ENCODE measurements at places on chromosomes 2 and 18. TPM values are rescaled to one million over a fixed set of nuclear protein-coding genes. Genes with fewer than 3 reads are reported as not detected.

Gene BCL2
- 3.0 TPM for total RNA-seq

Gene APOB
- not detected for total RNA-seq

DNA sequence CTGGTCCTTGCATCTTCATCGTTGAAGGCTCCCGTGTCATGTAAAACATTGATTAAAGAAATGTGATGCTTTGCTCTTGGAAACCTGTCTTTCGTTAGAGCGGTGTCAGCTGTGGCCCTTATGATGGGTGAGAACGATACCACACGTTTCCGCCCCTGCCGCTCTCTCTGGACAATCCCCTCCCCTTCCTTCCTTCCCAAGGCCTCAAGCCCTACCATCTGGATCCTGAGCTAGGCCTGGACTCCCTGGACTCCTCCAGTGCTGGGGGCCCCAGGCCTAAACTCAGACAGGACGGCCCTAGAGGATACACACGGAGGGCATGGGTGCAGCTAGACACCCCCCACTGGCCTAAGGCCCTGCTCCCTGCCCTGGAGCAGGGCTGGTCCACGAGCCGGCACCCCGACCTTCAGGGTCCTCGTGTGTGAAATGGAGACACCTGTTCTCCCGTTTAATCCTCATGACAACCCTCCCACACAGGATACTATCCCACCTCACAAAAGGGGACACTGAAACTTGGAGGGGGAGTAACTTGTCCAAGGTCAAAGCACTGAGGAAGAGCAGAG is 13.2 kb downstream of the BIN1 start:
- no peak for DNase-seq

DNA sequence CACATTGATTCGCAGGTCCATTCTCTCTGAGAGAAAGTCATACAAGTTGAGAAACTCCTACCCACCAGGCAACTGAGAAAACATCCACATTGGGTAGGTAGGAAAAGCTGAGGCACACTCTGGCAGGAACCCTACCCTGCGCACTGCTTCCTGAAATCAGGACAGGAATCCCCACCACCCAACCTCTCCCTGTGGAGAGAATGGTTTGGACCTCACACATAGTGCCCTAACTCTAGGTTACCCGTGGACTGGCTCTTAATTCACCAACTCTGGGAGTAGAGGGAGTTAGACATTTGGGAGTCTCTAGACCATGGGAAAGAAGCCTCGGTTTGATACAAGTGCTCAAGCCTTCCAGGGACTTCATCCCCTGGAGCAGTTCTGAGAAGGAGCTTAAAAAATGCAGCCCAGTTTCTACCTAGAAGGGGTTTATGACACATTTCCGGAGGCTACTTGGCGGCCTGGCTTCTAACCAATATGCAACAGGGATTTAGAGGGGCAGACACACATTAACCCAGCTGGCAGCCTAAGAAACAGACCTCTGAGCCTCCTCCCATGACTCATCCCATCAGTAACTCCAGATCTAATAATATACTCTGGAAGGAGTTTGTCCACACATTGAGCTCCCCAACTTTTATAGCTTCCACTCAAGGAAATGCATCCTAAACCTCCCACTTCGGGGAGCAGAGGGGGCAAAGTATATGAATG is 136.7 kb downstream of the EML6 start:
- DNase-seq: peak; percentile 81

DNA sequence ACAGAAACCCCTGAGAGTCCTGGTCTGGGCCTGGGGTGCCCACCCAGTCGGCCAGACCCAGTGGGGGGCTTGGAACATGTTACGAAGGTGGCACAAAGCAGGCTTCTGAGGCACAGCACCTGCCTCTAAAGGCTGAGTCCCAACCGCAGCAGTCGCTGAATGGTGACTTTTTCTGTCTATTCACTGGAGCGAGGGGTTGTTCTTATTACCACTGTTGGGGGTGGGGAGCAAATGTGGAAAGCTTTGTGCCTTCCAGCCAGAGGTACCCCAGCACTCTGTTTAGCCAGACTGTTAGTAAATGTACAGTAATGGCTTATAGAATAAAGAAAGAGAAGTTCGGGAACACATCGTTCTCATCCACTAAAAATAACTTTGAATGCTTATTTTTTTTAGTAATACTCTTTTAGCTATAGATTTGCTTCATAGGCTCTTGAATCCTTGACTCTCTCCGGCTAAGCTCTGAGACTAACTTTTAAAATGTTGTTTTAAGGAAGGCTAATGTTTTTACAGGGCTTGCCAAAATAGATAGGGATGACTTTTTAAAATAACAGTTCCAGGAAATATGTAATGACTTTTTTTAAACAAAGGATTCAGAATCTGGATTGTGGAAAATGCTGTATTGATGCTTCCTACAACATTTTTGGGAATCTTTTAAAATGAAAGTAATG is 23.4 kb upstream of the PTPN2 start:
- DNase-seq: peak; percentile 10

GRCh38 chr2:152038441-152038958 is 60.3 kb downstream of the CACNB4 start:
- no peak for DNase-seq

DNA sequence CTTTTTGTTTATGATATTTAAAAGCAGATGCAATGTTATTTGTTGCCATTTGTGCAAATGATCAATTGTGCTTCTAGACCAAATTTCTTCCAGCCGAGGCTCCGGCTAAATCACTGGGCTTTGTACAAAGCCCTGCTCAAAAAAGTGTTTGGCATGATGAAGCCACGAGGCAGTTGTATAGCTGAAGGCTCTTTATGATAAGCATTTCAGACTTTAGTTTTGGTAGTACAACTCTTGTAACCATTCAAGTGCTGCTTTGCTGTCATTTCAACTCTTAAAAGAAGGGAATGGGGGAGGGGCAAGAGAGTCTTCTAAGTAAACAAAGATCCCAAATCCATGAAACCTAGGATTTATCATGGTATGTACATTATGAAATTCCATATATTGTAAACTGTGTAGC is 3.3 kb upstream of the ZNF532 start:
- no peak for DNase-seq

- DNase-seq: no peak
Measured at GRCh38 chr18:2395427-2396161, 175.7 kb downstream of the METTL4 start.

Data from MCF 10A (cell line).